ENCODE measurements at places on chromosomes 1 and 21.

DNA sequence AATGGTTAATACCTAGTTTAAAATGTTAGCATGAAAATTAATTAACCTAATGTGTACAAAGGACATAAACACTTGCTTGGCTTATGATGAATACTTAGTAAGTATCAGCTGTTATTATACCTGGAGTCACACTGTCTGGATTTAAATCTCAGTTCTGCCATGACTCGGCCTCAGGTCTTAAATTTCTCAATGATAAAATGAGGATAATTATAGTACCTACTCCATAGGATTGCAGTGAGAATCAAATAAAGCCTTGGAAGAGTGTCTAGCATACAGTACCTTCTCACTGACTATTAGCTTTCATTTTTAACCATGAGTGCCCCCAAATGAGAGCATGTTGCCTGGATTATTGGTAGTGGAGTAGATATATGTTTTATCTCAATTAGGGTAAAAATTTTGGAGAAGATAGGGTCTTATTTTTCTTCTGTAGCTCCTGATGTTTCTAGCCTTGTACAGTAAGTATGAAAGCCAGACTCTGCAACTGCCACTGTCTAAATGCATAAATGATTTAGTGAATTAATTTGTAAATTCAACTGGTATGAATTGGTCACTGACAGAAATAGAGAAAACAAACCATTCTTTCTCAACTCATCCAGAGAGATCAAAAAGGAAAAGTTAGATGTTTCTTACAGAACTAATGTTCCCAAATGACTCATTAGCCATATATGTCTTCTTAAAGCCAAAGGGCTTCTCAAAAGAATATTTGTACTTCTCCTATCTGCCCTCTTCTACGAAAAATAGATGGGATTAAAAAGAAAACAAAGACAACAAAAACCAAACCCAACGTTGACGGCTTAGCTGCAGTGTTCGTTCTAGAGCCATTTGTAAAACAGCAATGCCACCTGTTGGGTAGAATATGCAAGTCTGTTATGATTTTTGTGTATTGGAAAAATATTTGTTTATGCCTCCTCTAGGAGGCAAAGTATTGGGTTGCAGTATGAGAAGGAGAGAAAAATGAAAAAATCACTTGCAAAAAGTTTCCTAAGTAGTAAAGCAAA lies 53.8 kb upstream of the MROH9 start:
- no peak for DNase-seq

DNA sequence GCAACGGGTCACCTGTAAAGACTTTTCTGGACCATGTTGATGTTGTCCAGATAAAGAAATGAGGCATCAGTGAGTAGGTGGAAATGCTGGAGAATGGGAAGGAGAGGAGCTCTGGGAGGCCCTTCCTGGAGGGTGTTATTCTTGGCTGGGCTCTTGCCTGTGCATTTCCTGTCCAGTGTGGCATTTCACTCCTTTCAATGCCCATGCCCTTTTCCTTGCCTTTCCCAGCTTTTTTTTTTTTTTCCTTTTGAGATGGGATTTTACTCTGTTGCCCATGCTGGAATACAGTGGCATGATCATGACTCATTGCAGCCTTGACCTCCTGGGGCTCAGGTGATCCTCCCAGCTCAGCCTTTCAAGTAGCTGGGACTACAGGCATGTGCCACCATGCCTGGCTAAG lies 11.8 kb downstream of the NOS1AP start:
- no peak for DNase-seq

DNA sequence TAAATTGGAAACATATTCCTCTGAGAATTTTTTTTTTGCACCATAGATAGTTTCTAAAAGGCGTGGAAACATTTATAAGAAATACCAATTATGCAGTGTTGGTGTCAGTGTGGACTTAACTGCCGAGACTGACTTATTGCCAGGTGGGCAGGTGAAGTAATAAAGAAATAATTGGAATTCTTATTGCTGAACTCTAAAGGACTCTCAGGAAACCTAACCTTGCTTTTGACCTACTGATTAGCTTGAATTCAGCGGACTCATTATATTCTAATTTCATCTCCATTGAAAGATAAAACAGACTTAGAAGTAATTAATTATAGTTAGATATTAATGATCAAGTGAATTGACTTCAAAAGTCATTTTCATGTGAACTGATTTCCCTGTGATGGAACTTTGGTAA lies 26.3 kb downstream of the KCNK1 start:
- DNase-seq: no peak

DNA sequence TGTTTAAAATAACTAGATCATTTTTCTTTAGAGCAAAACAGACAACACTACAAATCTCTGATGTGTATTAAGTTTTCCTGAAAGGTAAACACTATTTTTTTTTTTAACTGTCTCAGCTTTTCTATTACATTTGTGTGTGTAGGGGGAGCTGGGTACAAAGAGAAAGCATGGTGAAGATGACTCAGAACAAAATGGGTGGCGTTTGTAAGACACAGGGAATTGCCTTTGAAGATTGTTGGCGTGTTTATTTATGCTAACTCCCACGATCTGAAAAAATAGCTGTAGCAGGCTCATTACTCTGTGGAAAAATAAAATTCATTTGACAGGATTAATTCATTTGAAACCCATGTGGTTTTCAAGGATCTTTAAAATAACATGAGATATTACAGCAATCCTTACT lies 285.1 kb downstream of the RYR2 start:
- no peak for DNase-seq

- DNase-seq: no peak
These were observed 6.0 kb upstream of the SIM2 start for GRCh38 chr21:36692835-36693488.

GRCh38 chr1:230326971-230327891 lies 98.9 kb downstream of the PGBD5 start:
- DNase-seq: no peak

DNA sequence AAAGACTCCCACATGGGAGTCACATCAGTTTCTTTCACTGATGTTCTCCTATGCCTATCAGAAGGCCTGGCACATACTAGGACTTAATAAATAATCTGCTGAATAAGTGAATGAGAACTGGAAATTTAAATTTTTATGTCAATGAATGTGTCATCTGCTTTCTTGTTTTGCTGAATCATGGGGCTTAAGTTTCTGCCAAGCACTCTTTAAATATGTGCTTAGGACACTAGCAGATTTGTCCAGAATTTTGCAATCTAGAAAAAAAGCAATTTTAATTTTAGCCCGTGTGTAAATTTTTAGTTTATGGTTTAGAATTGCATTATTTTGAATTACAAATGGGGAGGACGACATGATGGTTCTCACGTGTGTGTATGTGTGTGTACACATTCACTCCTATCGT lies 803.1 kb downstream of the USP25 start:
- DNase-seq: no peak

GRCh38 chr1:110255392-110255787 lies 45.3 kb downstream of the KCNC4 start:
- DNase-seq: peak; percentile 28

DNA sequence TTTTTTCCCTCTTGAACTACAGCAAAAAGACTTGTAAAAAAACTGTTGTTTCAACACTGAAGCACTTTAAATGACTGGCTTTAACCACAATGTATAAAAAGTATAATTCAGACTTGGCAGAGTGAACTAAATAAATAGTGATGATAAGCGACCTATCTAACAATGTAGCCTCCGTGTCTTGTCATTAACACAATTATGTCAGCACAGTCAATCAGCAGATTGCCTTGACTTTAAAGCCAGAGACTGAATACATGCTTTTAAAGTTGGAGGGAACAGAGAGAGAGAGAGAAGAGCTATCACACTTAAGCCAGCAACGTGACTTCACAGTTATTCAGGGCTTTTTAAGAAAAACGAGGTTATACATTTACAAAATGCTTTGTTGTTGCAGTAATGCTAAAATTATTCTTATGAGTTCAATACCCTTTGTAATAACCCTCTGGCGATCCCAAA lies 378.1 kb downstream of the LMO4 start:
- DNase-seq: no peak

DNA sequence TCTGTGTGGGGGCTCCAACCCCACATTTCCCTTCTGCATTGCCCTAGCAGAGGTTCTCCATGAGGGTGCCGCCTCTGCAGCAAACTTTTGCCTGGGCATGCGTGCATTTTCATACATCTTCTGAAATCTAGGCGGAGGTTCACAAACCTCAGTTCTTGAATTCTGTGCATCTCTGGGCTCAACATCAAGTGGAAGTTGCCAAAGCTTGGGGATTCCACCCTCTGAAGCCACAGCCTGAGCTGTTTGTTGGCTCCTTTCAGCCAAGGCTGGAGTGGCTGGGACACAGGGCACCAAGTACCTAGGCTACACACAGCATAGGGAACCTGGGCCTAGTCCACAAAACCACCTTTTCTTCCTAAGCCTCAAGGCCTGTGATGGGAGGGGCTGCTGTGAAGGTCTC lies 235.3 kb downstream of the PDE4B start:
- no peak for DNase-seq

DNA sequence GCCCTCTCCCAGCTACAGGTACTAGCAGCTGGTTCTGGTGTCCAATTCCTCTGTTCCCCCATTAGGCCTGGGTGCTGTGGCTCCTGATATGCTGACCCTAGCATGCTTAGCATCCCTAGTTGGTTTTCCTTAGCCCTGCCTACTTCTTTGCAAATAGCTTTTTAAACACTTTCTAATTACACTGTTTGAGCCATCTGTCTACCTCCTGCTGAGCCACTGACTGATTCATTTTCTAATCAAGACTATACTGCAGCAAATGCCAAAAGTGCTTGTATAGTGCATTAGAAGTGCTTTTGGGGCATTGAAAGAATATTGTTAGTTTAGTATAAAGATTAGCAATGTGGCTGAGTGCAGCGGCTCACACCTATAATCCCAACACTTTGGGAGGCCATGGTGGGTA lies 36.3 kb downstream of the ERICH3 start:
- DNase-seq: no peak

GRCh38 chr1:51946300-51946699 lies 44.2 kb downstream of the RAB3B start:
- no peak for DNase-seq

DNA sequence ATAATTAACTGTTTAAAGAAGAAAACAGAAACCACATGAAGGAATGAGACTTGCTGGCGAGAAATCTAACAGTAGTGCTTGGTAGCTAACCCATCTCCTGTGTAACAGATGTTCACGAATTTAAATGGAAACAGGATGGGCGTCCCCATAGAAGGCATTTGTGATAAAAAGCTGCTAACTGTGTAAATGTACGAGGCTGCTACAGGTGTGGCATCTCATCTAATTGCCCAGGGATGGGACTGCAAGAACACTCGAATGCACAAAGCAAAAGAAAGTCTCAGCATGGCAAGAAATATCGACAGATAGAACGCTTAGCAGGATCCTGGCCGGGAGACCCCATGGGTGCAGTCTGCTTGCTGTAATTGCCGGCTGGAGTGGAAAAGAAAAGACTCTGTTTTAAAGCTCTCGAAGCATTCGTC lies 112.7 kb downstream of the RUNX1 start:
- no peak for DNase-seq

- DNase-seq: no peak
These were observed 123.3 kb downstream of the GRIK3 start for GRCh38 chr1:36910886-36911540.

DNA sequence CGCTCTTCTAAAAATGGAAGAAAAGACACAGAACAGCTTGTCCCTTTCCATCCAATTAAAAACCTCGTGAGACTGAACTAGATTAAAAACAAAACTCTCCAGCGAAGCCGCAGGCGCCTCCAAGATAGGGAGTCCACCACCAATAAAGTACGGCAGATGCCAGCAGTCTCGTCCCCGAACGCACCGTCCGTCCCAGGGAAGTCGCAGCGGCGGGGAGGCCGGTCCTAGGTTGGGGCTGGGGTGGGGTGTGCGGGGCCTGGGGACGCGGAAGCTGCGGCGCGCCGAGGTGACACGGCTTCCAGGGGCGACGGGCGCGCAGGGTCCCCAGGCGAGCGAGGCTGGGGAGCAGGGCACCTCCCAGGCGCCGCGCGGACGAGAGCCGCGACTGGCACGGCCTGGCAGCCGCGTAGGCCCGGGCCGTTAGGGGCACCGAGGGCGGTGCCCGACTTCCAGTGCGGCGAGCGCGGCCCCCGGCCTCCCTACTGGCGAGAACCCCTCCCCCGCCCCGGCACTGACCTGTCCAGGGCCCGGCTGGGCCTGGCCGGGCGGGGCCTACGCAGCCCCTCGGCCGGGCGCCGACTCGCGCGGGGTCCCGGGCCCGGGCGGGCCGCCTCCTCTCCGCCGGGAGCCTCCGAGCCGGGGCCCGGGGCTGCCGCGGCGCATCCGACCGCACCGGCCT lies 28.3 kb upstream of the A3GALT2 start:
- no peak for DNase-seq

GRCh38 chr1:203128716-203129500 lies 1.4 kb downstream of the ADORA1 start:
- no peak for DNase-seq

- no peak for DNase-seq
These were observed 898.3 kb upstream of the B3GALT2 start for GRCh38 chr1:194084755-194085154.
